A549 treated with DMSO at 1 μM for 4 hours (cell line): ENCODE measurements at places on chromosomes 3 and 15. TPM values are rescaled to one million over a fixed set of nuclear protein-coding genes. Genes with fewer than 3 reads are reported as not detected.

Gene CCR4
- total RNA-seq = 0.05 to 0.06 TPM (median 0.05 TPM) in 4 of 5 replicates, not detected in the other

Gene ATP11B
- 8.1 to 15.8 TPM (median 12.5 TPM) in 5 replicates for total RNA-seq

Gene GPR27
- 2.6 to 4.0 TPM (median 3.1 TPM) in 5 replicates for total RNA-seq

Gene ERICH6
- 0.07 to 0.08 TPM in 2 of 5 replicates, not detected in the others for total RNA-seq

Gene SLC28A2
- total RNA-seq = not detected in 5 replicates

Gene KBTBD13
- 0.02 TPM in 1 of 5 replicates, not detected in the others for total RNA-seq

Gene DUOXA2
- not detected in 5 replicates for total RNA-seq
